B cell (primary cell): ENCODE measurements at places on chromosomes 3 and 15. TPM values are rescaled to one million over a fixed set of nuclear protein-coding genes. Genes with fewer than 3 reads are reported as not detected.
A peak's percentile ranks its signal among the peaks of the same experiment; 100 is the strongest.

DNA sequence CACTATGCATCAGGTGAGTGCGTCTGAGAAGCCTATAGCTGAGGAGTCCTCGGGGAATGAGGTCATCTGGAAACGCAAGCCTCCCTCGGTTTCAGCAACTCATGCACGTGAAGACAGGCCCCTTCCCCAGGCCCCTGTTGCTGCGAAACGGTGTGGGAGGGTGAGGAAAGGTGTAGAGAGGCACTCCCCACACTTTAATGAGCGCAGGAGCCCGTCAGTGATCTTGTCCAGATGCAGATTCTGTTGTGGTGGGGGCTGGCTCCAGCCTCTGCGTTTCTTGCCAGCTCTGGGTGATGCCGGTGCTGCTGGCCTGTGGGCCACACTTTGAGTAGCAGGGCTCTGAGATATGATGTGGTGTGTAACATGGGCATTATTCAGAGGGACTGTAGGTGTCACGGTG lies 38.6 kb upstream of the LACTB start:
- no peak overlapping the region for H3K4me3 ChIP-seq
- H3K36me3 ChIP-seq = no peaks in the 10 kb centered on the region
- no peak for DNase-seq
- no peaks in the 10 kb centered on the region for H3K27me3 ChIP-seq
- H3K27ac ChIP-seq = no peak overlapping the region
- no peaks in the 10 kb centered on the region for H3K4me1 ChIP-seq

DNA sequence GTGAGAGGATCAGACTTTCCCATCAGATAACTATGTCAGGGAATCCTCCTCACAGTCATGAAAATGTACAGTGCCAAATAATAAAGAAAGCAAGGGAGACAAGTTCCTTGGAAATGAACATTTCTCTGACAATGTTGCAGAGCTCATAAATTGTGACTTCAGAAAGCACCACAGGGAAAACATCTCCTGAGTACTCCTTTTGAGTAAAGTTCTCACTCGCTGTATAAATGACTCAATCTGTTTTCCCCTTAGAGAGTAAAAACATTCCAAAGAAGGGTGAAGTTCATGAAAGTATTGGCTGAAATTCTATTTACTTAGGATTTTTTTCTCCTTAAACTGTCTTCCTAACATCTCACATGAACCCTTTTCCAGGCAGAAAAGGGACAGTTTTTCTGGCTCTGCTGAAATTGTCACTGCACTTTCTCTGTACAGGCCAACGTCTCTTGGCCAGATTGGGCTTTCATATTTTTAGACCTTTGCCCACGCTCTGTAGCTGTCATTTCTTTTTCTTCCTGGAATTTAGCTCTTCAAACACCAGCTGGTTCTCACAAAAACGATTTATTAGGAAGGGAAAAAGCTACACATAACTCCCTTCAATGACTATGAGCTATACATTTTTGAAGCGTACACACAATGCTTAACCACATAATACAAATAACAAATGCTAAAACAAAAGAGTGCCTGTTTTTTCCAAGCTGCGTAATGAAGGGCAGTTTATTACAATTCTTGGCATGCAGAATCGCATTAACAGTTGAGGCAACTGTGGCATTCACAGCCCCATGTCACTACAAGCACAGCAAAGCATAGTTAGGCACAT lies 216.1 kb downstream of the ATP8B4 start:
- no peak overlapping the region for H3K4me3 ChIP-seq
- no peak overlapping the region for H3K27ac ChIP-seq
- H3K4me1 ChIP-seq = no peaks in the 10 kb centered on the region
- H3K27me3 ChIP-seq = no peaks in the 10 kb centered on the region

- peaks cover 11% of the 10 kb centered on the region for H3K36me3 ChIP-seq
- no peak overlapping the region for H3K27ac ChIP-seq
- H3K4me3 ChIP-seq = no peak overlapping the region
- no peaks in the 10 kb centered on the region for H3K27me3 ChIP-seq
- DNase-seq = no peak
Measured at GRCh38 chr3:17505856-17506255, 236.6 kb downstream of the TBC1D5 start.

- H3K27me3 ChIP-seq = no peaks in the 10 kb centered on the region
- H3K27ac ChIP-seq = no peak overlapping the region
- H3K4me1 ChIP-seq = no peaks in the 10 kb centered on the region
- H3K4me3 ChIP-seq = no peak overlapping the region
- DNase-seq = no peak
Measured at GRCh38 chr3:17054301-17054981, 169.7 kb downstream of the PLCL2 start.

GRCh38 chr15:25790000-25790660 lies 73.0 kb downstream of the ATP10A start:
- no peak overlapping the region for H3K27ac ChIP-seq
- peaks cover 12% of the 10 kb centered on the region for H3K27me3 ChIP-seq
- no peak overlapping the region for H3K4me3 ChIP-seq
- no peak for DNase-seq
- H3K36me3 ChIP-seq = no peaks in the 10 kb centered on the region

GRCh38 chr3:33578325-33579177 lies 138.3 kb upstream of the UBP1 start:
- H3K4me1 ChIP-seq = peaks cover 3% of the 10 kb centered on the region
- DNase-seq = no peak
- H3K27ac ChIP-seq = no peak overlapping the region
- H3K4me3 ChIP-seq = no peak overlapping the region
- H3K36me3 ChIP-seq = peaks cover 26% of the 10 kb centered on the region
- H3K27me3 ChIP-seq = no peaks in the 10 kb centered on the region

- DNase-seq = no peak
- no peak overlapping the region for H3K27ac ChIP-seq
- no peaks in the 10 kb centered on the region for H3K4me1 ChIP-seq
- H3K4me3 ChIP-seq = no peak overlapping the region
- no peaks in the 10 kb centered on the region for H3K27me3 ChIP-seq
Measured at GRCh38 chr3:50862221-50862620, 187.5 kb downstream of the DOCK3 start.

The CD276 gene
- not detected in 2 replicates for total RNA-seq

- no peaks in the 10 kb centered on the region for H3K36me3 ChIP-seq
- H3K27ac ChIP-seq = no peak overlapping the region
- no peak for DNase-seq
- H3K4me3 ChIP-seq = no peak overlapping the region
Measured at GRCh38 chr3:17985658-17986347, 243.4 kb upstream of the TBC1D5 start.

The SRPRB gene
- total RNA-seq = 28.8 and 29.7 TPM in 2 replicates

DNA sequence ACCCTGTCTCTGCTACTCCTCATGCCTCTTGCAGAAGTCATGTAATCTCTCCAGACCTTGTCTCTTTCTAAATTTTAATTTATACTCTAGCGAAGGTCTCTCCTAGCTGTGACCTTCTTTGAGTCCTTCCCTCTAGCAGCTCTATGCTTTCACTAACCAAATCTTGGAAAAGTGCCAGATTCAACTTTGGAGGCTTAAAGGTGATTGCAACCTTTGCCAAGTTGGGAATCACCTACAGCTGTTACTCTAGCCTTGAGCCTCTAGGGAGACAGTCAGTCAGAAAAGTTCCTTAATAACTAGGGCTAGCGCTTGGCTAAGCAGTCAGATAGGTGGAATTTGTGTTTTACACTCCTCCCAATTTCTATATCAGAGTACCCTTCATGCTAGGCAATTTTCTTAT lies 46.1 kb upstream of the ABI3BP start:
- no peak overlapping the region for H3K4me3 ChIP-seq
- no peak overlapping the region for H3K27ac ChIP-seq
- H3K27me3 ChIP-seq = no peaks in the 10 kb centered on the region

The CELF6 gene
- total RNA-seq = 4.3 and 5.3 TPM in 2 replicates

The FAH gene
- total RNA-seq = 3.2 and 5.1 TPM in 2 replicates

- no peak for DNase-seq
- no peak overlapping the region for H3K4me3 ChIP-seq
- no peak overlapping the region for H3K27ac ChIP-seq
- no peaks in the 10 kb centered on the region for H3K36me3 ChIP-seq
- no peaks in the 10 kb centered on the region for H3K4me1 ChIP-seq
Measured at GRCh38 chr15:81531109-81531592, 157.1 kb upstream of the TMC3 start.

DNA sequence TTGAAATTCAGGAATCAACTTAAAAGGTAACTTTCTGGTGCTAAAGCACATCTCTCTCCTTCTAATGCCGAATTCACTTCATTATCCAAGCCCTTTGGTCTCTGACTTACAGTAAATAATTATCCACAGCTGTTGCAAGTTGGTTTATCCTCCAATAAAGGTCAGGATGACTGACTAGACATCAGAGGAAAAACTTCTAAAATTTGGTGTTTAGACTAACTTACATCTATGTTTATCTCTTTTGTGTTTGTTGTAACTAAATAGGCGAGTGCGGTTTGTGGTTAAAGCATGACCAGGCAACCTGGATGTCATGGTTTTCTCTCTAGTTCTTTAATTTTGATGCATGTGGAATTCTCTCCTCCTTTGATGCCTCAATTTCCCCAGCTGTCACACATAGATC lies 237.4 kb upstream of the LRTM1 start:
- no peak overlapping the region for H3K27ac ChIP-seq
- DNase-seq = no peak
- no peaks in the 10 kb centered on the region for H3K27me3 ChIP-seq
- no peaks in the 10 kb centered on the region for H3K36me3 ChIP-seq
- H3K4me3 ChIP-seq = no peak overlapping the region

DNA sequence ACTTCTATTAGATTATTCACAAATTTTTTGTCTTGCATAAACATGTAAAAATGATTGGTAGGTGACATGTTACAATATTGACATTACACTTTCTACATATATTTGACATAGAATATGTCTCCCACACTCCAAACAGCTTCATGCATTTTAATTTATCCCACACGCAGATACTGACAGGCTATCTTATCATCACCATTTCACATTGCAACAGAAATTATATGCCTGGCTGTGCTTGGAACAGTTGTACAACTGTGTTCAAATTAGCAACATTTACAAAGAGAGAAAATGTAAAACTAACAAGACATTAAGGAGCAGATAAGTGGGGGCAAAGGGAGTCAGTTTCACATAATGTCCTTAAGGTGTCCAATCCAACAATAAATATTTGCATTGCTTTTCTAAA lies 1208.5 kb downstream of the NSUN3 start:
- H3K27ac ChIP-seq = no peak overlapping the region
- no peaks in the 10 kb centered on the region for H3K36me3 ChIP-seq
- no peaks in the 10 kb centered on the region for H3K4me1 ChIP-seq
- H3K4me3 ChIP-seq = no peak overlapping the region
- no peaks in the 10 kb centered on the region for H3K27me3 ChIP-seq

DNA sequence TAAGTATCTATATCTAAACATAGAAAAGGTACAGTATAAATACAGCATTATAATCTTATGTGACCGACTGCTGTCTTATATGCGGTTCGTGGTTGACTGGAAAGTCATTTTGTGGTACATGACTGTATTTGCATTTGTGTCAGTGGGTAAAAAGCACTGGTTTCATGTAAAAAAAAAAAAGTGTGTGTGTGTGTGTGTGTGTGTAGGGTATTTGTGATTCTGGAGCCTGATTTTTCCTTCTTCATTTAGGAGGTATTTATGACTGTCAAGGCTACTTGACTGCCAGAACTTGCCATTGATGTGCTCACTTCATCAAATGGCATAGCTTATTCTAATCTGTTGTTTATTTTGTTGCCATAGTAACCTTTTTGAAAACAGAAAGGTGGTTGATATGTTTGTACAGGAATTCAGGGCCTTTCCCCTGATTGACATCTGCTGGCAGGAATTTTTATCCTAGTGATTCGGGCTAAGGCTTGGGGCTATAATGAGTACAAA lies 63.2 kb downstream of the AKAP13 start:
- peak overlapping the region; percentile 53 for H3K27ac ChIP-seq
- peaks cover 41% of the 10 kb centered on the region for H3K4me1 ChIP-seq
- H3K27me3 ChIP-seq = no peaks in the 10 kb centered on the region

The GPR149 gene
- not detected in 2 replicates for total RNA-seq

The KCNH8 gene
- total RNA-seq = 4.0 and 4.3 TPM in 2 replicates
